AG08396 (cell line): ENCODE measurements at places on chromosomes 3 and 15.
A peak's percentile ranks its signal among the peaks of the same experiment; 100 is the strongest.

DNA sequence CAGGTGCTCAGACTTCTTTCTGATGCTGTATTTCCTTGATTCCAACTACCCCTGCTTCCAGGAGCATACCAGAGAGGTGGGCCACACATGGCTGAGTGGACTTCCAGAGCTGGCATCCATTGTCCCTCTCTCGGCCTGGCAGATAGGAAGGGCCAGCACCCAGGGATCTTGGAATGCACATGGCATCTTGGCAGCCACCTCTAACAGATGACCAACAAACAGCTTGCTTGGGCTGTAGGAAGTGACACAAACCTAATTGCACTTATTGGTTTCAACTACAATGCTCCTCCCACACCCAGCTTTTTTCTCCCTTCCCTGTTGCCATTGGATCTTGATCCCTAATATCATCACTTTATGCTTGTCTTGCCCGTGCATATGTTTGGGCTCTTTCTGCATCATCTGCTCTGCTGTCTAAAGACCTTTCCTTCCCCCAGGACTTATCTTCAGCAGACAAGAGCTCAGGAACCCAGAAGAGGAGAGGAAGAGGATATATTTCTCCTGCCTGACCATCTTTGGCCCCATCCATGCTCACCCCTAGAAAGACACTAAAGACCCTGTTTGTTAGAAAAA lies 294.6 kb downstream of the NTRK3 start:
- DNase-seq, result no peak

DNA sequence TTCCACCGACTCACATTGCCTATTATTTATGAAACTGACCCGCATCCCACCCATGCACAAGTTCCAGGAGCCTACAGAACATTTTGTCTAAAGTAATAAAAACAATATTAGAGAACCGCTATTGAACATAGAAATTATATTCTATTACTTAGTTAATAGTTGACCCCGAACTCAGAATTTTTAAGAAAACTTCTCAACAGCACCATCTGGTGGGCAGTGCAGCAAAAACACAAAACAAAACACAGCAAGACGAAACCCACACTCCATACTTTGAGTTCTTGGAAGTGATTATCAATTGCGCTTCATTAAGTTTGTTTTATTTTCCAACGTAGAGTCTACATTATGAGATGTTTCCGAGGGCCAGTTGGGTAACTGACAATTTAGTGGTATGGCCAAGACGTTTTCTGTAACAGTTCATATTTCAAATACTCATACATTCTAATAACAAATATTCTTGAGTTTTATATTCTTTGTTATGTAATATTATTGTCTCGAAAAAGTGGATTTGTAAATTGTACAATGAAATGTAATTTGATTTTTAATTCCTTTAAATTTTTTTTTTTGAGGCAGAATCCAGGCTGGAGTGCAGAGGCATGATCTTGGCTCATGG lies 24.0 kb upstream of the C3orf70 start:
- DNase-seq, result peak; percentile 45

DNA sequence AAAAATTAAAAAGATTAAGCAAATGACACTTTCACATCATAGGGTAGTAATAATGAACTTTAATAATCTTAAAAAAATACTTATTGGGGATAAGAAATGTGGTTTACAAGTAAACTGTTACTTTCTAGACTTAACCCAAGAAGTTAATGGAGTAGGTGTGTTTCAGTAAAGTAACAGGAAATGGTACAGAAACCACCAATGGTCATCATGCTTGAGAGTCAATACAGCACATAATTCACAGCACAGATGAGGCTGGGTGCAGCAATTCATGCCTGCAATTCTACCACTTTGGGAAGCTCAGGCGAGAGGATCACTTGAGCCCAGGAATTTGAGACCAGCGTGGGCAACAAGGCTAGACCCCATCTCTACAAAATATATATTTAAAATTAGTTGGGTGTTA lies 11.5 kb upstream of the USP50 start:
- no peak for DNase-seq

DNA sequence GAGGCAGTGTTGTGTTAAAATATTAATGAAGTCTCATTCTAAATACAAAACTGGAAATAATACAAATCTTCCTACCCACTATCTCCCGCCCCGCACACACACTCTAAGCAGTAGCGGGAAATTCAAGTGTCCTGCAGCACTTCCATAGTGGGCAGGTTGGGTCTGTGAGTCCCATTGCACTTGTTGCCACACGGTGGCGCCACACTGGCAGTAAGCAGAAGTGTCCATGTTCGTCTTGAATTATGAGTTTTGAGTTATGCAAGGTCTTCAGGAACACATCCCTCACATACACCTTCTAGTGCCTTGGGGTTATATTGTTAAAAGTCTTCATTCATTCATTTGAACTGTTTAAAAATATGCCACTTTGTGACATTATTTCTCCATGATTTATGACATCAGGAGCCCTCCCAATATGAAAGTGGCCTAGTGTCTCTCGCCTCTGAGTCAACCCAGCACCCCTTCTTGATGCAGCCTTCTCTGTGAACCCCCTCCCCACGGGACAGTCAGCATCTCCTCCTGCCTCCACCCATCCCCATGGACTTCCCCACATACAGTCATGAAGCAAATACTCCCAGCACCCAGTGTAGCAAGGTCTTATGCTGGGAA lies 17.6 kb upstream of the CCDC174 start:
- DNase-seq, result peak; percentile 43

DNA sequence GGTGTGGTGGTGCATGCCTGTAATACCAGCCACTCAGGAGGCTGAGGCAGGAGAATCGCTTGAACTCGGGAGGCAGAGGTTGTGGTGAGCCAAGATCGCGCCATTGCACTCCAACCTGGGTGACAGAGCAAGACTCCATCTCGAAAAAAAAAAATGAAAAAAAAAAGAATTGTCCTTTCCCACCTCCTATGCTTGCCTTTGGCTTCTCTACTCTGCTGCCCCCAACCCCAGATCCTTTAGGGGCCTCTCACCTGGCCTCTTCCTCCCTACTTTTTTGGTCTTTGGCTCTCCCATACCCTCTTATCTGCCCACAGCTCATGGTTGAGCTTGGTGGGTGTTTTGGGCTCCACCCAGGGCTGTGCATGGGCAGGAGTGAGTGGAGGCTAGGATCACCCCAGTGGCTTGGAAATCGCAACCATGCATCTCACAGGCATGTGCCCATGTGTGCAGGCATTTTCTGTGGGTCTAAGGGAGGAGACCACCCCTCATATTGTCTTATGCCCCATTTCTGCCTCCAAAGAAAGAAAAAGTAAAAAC lies 2.1 kb upstream of the SHISA5 start:
- no peak for DNase-seq

GRCh38 chr3:170724599-170725280 lies 138.9 kb upstream of the SLC7A14 start:
- peak; percentile 16 for DNase-seq

GRCh38 chr15:62124973-62125303 lies 40.1 kb downstream of the C2CD4B start:
- DNase-seq, result no peak

- no peak for DNase-seq
These were observed 91.6 kb downstream of the PPARG start for GRCh38 chr3:12380461-12380860.

- no peak for DNase-seq
These were observed 232.7 kb downstream of the MECOM start for GRCh38 chr3:169430707-169431404.

DNA sequence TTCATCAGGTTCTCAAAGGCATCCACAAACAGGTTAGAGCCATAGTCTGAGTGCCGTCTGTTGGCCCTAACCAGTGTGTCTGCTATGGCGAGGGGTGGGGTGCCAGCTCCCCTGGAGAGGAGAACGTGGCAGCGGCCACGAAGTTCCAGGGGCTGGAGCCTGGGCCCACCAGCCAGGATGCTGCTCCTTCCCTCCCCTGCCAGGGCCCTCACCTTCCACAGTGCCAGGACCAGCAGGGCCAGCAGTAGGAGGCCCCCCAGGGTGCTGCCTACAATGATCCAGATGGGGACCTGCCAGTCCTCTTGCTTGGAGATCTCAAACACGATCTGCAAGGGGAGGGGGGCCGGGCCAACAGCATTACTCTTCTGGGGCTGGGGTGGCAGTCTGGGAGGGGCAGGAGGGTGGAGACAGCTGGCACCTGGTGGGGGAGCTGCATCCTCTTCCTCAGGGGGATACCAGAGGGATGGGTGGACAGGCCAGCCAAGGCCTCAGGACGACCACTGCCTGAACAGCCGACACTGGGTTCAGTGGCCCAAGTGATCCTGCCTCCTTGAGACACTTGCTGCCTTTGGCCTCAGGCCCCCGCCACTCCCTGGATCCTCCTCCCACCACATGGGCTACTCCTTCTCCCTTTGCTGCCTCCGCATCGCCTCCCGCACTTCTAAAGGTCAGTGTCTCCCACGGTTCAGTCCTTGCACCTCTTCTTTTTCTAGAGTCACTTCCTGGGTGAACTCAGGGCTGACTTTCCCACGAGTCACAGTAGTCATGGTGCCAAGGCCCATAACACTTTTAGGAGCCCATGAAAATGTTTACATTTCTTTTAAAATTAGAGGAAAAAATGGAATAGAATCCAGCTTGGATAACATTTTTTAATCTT lies 26.3 kb downstream of the FEM1B start:
- DNase-seq, result no peak

- no peak for DNase-seq
These were observed 290.8 kb downstream of the MCTP2 start for GRCh38 chr15:94522125-94522524.

- no peak for DNase-seq
These were observed 624.8 kb upstream of the LMCD1 start for GRCh38 chr3:7876741-7877297.

DNA sequence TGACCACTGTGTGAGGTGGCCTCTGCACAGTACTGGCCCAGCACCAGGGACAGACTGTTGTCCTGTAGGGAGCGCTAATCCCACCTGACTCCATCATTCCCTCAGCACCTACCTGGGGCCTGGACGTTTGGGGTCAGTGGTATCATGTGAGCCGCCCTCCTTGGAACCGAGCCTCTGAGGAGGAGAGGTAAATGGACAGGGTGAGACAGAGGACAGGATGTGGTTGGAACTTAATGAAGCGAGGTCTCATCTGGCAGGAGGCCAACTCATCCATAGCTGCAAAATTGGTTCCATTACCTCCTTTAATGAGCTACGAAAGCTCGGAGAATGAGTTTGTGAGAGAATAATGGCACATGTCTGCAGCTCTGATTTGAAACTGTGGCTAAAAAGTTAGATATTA lies 13.9 kb downstream of the MAPKAPK3 start:
- DNase-seq, result no peak

DNA sequence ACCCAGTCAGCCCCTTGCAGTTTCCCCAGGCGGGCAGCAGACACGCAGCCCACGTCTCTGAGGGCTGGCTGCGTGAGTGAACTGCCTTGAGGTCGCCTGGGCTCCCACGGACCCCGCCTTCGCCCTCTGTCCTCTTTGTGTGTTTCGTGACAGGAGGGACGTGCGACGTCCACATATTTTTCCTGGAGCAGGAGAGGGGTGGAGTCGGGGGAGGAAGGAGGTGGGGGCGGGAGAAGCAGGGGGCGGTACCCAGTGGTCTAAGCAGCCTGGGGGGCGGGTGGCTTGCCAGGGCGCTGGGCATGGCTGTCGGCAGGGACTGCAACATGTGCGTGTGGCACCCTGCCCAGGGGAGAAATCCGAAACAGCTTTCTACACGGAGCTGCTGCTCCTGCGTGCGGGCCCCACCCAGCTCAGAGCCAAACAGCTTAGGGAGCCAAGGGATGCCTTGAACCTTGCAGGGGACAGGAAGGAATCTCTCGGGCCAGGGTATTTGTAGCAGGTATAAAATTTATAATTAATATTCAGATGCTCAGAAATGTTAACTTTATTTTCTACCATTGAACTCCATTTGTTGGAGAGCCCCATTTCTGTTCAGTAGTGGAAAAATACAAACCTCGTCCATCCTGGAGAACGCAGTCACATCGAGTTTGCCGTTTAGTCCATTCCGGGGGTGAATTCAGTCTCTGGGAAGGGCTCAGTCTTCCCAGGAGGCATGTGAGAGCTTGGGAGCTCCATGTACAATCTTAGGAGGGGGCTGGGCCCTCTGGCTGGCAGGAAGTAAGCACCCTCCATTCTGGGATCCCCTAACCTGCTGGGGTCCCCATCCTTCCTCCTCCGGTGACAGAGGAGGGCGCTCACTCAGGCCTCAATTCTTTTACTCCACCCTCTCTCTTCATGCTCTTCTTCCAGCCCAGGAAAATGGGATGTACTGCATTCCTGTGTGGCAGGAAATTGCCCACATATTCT lies 79.1 kb upstream of the MEF2A start:
- peak; percentile 91 for DNase-seq

DNA sequence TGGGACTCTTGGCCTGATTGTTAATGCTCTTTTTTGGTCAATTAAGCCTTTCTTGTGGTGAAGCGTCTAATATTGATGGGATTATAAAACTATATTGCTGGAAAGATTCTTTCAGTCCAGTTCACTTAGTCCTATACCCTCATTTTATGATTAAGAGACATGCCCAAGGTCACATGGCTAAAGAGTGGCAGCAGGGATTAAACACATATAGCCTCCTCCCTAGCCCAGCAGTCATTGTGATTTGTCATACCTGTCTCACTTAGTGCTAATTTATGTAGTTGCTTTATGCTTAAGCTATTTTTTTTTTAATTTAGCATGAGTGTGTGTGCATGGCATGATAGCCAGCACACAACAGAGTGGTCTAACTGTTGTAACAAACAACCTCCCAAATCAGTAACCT lies 9.5 kb downstream of the PARP14 start:
- DNase-seq, result no peak

DNA sequence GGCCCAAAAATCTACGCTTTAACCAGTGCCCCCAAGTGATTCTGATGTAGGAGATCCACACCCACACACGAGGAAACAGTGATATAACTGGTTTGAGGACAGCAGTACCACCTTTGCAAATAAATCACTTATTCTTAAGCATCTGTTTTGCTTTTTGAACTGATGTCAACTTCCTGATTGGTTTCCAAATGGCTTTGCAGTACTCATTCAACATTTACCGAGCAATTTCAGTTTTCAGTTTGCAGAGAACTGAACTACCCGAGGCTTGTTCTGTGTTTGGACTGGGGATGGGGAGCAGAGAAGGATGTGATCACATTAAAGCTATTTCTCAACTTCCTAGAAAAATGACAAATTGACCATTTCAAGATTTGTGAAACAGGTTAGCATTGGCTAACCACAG lies 1.1 kb upstream of the GYG1 start:
- no peak for DNase-seq

GRCh38 chr3:126040386-126040785 lies 43.5 kb downstream of the SLC41A3 start:
- DNase-seq, result no peak

- no peak for DNase-seq
These were observed 20.8 kb upstream of the HCN4 start for GRCh38 chr15:73389539-73389938.

DNA sequence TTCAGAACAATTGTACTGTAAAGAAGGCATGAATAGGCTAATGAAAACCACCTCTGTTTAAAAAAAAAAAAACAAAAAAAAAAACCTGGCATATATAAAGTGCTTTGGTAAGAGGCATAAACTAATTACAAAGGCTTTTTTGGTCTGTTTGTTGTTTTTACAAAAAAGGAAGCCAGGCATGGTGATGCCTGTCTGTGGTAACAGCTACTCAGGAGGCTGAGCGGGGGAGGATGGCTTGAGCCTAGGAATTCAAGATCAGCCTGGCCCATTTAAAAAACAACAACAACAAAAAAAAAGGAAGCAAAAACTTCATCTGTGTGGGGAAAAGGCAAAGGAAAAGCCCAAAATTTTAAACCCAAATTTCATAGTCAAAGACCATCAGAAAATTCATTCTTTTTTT lies 47.0 kb downstream of the OSBPL10 start:
- no peak for DNase-seq

- peak; percentile 8 for DNase-seq
These were observed 53.2 kb downstream of the MEF2A start for GRCh38 chr15:99618941-99619411.

- DNase-seq, result no peak
These were observed 146.1 kb upstream of the KBTBD8 start for GRCh38 chr3:66851894-66852613.

- DNase-seq, result no peak
These were observed 34.9 kb downstream of the EDEM1 start for GRCh38 chr3:5222283-5223005.
